MV-4-11 (cell line): ENCODE measurements at places on chromosomes 2 and 18.

DNA sequence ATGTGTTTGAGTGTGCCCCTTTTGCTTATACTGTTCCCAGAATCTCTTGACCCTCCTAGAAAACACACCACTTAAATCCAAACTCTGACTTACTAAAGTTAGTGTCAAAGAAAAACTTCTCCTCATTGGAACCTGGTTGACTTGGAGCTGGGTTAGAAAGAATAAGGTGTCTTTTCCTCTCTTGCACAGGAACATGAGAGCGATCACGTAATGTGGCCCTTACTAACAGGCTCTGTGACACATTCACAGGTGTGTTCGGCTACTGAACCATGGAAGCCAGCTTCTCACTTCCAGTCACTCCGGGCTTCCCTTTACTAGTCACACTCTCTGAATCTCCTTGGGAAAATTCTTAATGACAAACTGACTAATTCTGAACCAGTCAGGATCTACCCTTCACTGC, 5.4 kb upstream of the POU3F3 start:
- no peak for DNase-seq

DNA sequence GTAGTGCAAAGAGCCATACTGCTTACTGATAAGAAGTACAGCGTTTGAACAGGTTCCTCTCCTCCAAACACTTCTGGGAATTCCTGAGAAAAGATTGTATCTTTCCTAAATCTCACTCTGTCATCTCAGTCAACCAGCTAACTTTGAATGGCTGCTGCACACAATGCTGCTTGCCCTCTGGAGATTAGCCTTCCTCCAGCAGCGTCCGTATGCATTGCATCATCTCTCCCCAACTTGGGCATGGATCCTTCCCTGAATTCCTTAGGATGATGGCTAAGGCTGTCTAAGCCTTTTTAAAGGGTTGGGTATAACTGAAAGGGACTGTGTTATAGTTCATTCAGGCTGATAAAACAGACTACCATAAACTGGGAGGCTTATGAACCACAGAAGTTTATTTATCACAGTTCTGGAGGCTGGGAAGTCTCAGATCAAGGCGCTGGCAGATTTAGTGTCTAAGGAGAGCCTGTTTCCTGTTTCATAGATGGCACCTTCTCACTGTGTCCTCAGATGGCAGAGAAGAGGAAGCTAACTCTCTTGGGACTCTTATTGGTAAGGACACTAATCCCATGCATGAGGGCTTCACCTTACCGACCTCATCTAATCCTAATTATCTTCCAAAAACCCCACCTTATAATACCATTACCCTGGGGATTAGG, 105.3 kb downstream of the PAX3 start:
- peak; percentile 48 for DNase-seq

- no peak for DNase-seq
Measured at GRCh38 chr2:145841973-145842372, 1322.1 kb upstream of the ZEB2 start.

DNA sequence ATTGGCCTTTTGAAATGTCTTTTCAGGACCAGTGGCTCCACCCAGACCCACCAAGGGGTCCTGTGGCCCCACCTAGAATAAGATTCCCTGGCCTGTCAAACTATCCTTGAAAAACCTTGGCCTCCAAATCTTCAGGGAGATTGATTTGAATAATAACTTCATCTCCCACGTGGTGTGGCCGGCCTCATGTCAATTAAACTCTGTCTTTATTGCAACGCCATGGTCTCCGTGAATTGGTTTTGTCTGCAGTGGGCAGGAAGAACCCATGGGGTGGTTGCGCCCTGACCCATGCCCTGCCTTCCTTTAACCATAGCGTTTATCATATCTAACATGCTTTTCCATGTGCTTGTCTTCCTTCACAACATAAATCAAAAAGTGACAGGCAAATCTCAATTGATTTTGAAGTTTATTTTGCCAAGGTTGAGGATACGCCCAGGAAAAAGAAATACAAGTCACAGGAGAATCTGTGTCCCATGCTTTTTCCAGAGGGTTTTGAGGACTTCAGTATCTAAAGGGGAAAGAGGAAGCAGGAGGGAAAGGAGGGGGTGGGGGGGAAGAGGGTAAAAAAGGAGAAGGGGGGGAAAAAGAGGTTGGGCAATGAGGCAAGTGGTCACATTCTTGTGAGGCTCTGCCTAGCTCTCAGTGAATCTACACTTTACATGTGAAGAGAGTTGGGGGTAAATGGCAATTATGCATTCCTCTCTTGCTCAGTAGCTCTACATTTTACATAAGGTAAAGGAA, 66.5 kb upstream of the CABLES1 start:
- peak; percentile 72 for DNase-seq

DNA sequence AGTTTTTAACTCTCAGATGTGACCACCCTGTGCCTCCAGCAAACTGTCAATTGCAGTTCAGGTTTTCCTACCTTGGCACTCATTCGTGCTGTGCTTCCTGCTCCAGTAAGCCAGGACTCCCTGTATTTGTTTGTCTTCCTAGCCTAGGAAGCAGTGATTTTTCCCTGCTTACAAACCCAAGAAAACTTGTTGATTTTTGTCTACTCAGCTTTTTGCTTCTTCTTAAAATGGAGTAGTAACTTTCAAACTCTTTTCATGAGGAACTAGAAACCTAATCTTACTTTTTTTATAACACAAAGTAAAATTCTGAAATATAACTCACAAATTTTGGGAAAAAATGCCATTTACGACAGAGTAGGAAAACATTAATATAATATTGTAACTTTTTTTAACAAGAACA, 150.6 kb upstream of the TMEFF2 start:
- no peak for DNase-seq

DNA sequence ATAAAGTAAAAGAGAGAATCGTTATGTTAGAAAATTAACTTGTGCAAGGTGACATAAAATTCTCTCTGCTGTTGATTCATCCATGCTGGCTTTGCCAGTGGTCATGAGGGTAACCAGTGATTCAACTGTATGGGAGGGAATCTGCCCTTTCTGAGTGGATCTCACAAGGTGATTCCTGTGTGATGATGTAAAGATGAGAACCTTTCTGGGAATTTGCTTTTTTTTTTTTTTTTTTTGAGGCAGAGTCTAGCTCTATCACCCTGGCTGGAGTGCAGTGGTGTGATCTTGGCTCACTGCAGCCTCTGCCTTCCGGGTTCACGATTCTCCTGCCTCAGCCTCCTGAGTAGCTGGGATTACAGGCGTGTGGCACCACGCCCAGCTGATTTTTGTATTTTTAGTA, 23.3 kb downstream of the RAB31 start:
- DNase-seq: no peak

DNA sequence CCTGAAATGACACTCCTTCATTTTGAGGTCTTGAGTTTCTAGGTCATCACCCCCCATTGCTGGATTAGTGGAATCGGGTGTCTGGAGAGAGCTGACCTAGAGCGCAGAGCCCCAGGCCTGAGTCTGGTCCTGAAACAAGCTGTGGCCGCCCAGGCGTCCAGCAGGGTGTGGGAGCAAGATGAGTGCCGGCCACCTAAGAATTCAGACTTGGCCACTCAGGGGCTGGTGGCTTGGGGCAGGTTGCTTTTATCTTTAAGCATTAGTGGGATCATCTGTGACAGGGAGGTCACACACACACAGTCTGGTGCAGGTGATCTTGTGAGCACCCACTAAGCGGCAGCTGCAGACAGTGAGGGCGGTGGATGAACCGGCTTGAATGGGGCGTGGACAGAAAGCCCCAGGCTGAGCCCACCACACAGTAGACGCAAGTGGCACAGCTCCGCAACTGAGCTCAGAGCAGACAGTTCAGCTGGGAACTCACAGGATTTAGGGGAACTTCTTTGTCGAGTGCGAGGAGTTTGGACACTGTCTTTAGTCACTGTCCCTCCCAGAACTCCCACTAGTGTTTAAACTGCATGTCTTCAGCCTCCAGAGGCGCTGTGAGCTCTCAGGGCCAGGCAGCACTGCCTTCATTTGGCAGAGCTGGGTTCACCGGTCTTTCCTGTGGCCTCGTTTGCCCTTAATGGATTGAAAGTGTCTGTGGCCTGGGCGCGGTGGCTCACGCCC, 21.5 kb downstream of the ITGB1BP1 start:
- peak; percentile 9 for DNase-seq

DNA sequence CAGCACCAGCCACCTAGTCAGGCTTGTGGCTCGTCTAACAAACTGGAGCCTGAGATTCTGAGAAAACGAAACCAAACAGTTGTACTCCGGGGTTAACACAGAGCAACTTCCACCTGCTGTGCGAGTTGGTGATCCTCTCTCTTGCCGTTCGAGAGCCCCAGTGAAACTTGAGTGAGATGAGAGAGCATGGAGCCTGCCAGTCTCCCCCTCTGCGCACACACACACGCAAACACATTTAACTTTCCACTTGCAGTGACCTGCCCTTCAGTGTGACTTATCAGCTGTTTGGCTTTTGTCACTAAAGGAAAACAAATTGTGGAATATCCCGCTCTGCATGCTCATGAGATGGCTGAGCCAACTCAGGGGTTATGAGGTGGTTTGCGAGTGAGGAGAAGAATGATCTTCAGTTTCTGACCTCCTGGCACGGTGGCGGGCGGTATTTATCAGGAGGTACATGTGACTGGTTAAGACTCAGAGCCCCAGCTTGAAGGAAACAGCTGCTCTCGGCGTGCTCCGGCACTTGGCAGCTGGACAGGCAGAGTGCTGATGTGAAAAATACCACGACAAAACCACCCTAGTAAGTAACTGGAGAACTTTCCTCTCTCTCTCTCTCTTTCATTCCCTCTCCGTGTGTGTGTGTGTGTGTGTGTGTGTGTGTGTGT, at the start of gene RASGRP3:
TSS of gene RASGRP3 (plus strand) at position 519 of the 662 bp plus-strand sequence. CDS start 38,488 bp downstream, outside the sequence.
- peak; percentile 69 for DNase-seq

DNA sequence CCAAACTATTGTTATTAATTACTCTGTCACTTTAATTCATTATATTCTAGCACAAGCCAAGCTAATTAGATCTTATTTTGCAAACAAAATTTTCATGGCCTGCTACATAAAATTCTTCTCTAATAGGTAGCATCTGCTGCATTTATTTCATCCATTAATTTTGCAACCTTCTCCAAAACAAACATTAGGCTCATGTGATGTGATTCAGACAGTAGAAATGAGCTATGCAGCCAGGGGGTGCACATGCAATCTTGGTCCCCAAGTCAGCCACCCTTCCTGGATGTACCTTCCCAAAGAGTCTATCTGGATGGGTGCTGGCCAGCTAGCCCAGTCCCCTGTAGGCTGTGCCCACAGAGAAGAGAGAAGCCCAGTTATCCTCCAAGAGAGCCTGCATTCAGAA, 242.1 kb upstream of the OSR1 start:
- DNase-seq: no peak

DNA sequence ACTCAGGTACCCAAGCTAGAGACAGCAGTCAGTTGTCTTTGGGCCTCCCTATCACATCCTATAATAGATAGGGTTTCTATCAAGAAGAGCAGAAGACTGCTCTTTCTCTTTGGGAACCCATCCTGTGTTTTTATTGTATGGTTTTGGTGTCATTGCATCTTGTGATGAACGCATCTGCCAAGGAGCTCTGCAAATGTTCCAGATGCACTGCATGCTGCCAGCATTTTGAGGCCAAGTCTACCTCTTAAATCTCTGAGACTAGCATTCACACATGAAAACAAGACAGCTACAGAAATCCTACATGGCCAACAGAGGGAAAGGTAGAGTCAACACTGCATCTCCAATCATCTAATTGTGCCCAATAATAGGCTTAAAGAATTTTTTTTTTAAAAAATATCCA, 14.0 kb downstream of the SEMA4F start:
- no peak for DNase-seq
